ENCODE measurements at places on chromosomes 3 and 15.

DNA sequence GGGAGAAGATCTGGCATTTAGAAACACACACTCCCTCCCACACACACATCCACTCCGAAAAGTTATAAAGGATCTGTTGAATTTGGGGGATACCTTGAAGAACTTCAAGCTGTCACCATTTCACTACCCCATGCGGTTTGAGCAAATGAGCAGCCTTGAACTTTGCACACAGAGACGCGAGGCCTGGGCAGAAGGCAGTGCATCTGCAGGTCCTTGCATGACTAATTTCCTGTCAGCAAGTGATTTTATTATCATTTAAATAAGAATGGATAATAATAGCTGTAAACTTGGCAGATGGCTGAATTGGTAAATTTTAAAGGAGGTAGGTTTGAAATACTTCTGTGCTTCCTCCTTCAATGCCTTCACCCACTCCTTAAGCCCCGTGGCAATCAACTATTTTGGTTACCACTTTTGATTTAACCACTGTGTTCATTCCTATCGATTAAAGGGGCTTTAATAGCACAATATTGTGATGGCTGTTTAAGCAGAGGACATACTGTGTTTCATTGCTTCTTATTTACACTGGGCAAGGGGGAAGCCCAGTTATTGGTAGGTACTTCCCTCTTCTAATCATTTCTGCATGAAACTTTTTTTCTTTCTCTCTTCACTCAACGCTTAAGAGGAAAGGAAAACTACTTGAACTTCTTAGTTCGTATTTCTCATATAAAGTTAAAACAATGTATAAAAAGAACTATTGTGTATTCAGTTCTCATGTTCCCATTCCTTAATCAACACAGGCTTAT is 108.1 kb downstream of the ROBO2 start:
- DNase-seq = no peak

DNA sequence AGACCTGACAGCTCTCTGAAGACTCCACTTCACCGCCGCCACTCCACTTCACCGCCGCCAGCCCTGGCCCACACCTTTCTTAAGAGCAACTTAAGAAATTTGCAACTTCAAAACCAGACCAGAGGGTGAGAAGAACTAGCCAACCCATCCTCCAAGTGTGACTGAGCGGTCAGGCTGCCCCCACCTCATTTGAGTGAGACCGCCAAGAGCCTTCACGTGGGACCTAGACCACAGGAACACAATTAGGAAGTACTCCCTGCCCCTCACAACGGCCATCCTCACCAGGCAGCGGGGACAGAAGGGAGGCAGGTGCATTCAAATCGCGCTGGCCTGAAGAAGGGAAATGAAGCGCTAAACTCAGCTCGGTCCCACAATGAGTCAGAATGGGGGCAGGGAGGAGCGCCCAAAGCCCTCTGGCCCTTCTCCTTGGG is 156.8 kb upstream of the BCL6 start:
- no peak for DNase-seq

GRCh38 chr3:66154444-66154861 is 66.3 kb upstream of the SLC25A26 start:
- DNase-seq = no peak

GRCh38 chr3:170049146-170050000 is 11.6 kb downstream of the GPR160 start:
- no peak for DNase-seq

GRCh38 chr3:187210545-187211327 is 13.4 kb downstream of the RTP1 start:
- DNase-seq = no peak

DNA sequence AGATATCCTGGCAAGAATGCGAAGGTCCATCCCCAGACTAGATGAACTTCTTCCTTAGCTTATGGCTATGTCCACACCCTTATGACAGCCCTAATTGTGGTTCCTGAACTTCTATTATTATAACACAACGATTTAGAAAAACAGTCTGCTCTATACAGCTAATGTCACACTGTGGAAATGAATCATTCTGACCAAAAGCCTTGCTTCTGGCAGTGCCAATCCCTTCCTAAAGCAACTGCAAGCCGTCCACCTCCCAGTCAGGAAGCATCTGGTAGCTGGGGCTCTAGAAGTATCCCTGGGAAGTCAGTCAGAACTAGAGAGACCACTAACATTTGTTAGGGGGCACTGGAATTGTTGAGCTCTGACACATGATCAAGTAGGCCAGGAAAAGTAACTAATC is 45.0 kb downstream of the MYO5A start:
- DNase-seq = no peak

DNA sequence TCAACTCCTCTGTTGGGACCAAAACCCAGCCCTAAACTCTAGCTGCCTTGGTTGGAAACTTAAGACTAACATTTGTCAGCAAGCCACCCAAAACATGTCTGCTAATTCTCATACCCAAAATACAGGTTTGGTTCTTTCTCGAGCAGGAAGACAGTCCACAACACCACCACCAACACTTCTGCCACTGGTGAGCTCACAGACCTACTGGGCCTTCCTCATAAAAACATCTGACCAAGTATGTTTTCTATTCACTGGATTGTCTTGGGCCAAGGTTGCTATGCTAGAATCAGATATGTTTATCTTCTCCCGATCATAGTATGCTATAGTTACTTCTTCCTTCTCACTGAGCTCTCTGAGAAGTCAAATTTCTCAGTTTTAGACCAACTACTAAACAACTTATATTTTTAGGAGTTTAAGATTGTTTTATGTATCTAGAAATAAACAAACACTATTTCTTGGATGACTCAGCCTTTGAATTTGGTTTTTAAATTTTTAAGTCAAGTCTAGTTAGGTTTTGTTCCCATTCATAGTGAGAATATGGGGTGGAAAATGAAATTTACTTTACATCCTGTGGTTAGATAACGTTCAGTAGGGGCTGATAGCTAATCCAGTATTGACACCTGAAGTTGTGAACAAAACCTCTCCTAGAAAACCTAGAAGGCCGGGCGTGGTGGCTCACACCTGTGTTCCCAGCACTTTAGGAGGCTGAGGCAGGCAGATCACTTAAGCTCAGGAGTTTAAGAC is 360.5 kb downstream of the RSL24D1 start:
- DNase-seq = no peak

- DNase-seq = no peak
Measured at GRCh38 chr15:91073768-91074167, 26.3 kb upstream of the SV2B start.

GRCh38 chr15:56989411-56989924 is 71.0 kb downstream of the TCF12 start:
- DNase-seq = no peak

- DNase-seq = no peak
Measured at GRCh38 chr15:83848315-83849050, 194.6 kb downstream of the ADAMTSL3 start.

DNA sequence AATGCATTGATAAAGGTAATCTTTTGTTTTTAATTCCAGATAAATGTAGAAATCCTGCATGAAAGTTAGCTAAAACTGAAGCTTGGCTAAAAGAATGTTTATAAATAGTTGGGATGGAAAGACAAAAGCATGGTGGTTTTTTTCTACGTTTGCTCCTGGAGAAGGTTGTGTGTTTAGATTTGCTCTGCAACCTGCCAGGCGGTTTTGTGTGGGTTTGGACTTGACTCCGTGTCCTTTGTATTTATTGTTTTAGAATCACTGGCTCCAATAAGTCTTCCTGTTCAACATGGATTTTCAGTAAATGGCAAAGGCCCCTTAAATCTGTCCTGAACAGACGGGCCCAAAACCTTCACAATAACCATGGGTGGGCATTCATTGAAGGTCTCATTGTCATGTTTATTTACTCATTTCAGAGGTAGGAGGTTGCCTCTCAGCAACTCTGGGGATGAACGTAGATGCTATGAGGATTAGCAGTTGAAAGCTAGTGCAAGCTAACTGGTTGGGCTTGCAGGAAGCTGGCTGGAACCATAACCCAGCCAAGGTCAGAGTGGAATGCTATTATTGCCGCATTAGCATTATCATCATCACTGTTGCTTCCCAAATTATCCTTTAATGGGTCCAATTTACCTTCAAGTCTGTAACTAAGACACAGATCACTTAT is 60.6 kb upstream of the ADAMTS9 start:
- DNase-seq = no peak

- DNase-seq = no peak
Measured at GRCh38 chr15:71050461-71050860, 64.8 kb upstream of the THSD4 start.

DNA sequence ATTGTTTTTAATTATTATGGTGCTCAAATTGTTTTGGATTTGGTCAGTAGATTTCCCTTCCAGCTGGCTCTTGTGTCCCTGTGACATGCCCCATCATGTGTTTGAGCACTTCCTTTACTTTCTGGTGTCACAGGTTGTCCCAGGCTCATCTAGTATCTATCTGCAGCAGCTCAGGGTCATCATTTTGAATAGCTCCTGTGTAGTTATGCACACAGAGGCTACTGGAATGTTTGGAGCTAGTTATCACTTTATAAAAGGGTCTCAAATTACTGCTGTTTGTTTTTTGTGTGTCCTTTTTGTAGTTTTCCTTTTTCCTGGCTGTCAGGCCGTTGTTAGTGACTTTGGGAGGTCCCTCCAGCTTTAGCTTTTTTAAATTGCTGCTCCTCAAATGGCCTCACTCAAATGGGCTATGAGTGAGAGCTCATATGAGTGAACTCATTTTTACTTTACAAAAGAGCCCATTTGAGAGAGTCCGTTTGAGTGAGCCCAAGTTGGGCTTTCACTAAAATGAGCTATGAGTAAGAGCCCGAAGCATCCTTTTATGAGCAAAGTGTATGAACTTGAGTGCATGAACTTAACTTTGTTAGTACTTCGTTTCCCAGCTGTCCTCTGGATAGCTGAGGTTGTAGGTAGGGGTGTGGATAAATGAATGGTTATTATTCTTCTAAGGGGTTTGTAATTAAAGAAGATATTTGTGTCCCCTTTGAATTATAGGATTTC is 43.8 kb downstream of the SQOR start:
- no peak for DNase-seq

GRCh38 chr3:191141728-191142127 is 57.3 kb upstream of the OSTN start:
- no peak for DNase-seq

DNA sequence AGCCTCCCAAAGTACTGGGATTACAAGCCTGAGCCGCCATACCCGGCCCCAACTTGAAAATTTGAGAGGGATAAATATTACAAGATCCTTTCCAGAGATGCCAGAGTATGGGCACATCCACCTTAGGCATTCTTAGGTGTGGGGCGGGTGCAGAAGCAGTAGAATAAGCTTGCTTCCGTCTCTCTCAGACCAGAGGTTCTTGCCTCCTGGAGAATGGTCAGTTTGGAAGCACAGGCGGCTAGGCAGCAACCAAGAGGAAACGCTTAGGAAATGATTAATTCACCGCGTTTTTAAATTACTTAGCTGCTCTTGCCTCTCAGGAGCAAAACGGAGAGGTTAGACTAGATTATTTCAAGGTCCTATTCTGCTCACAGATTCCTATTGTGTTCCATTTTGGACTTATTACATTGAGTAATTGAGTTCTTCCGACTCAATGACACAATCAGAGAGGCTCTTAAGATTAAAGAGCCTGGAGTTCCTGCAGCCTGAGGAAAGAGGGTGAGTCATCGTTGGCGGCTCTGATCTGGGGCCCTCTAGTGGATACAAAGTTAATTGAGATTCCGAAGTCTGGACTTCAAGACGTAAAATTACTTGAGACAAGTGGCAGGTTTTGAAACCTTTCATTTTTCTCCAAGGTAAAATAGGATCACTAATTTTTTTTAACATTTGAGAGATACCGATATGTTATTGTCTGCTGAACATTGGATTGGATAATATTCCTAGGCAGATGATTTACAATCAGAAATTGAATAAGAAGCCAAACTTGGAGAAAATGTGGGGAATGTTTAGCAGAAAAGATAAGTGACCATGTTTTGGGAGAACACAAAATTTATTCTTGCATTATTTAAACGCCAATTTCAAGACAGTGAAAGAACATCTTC is 5.8 kb upstream of the TOPAZ1 start:
- peak; percentile 25 for DNase-seq

GRCh38 chr3:53074366-53074696 is 28.5 kb upstream of the SFMBT1 start:
- DNase-seq = no peak

- no peak for DNase-seq
Measured at GRCh38 chr3:102092617-102093466, 243.5 kb downstream of the NFKBIZ start.

DNA sequence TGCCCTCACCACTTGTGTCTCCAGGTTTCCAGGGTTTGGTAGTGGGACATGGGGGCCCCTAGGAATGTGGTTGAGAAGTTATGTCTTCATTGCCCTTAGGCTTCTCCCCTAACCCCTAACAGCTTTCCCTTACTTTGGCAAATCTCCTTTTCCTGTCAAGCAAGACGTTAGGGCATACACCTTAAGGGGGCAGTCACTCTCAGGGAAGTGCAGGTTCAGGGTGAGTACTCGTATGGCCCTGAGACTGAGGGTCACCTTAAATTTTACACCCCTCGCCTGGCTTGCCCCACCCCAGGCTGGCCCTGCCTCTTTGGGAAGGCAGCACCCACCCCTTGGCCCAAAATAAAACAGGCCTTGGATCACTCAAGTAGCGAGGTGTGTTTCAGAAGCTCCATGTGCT is 33.5 kb downstream of the POLR2M start:
- no peak for DNase-seq

All from activated CD8-positive, alpha-beta memory T cell treated with anti-CD3 and anti-CD28 coated beads for 1 hour (primary cell).